Activated naive CD8-positive, alpha-beta T cell treated with anti-CD3 and anti-CD28 coated beads for 36 hours (primary cell): ENCODE measurements at places on chromosomes 6 and 20. TPM values are rescaled to one million over a fixed set of nuclear protein-coding genes. Genes with fewer than 3 reads are reported as not detected.

Gene RPS21
- total RNA-seq, result 2,242 TPM

Gene TRIM31
- total RNA-seq, result not detected

Gene PBX2
- 56.9 TPM for total RNA-seq

Gene CLVS2
- total RNA-seq, result not detected

Gene DPPA5
- total RNA-seq, result not detected

- DNase-seq, result no peak
- H3K4me3 ChIP-seq, result no peak overlapping the region
- no peak overlapping the region for H3K27ac ChIP-seq
- H3K4me1 ChIP-seq, result peaks cover 16% of the 10 kb centered on the region
- H3K27me3 ChIP-seq, result no peaks in the 10 kb centered on the region
Observed at GRCh38 chr20:64279826-64280459, 24.4 kb downstream of the PCMTD2 start.
